ENCODE measurements at places on chromosomes 1 and 21.

DNA sequence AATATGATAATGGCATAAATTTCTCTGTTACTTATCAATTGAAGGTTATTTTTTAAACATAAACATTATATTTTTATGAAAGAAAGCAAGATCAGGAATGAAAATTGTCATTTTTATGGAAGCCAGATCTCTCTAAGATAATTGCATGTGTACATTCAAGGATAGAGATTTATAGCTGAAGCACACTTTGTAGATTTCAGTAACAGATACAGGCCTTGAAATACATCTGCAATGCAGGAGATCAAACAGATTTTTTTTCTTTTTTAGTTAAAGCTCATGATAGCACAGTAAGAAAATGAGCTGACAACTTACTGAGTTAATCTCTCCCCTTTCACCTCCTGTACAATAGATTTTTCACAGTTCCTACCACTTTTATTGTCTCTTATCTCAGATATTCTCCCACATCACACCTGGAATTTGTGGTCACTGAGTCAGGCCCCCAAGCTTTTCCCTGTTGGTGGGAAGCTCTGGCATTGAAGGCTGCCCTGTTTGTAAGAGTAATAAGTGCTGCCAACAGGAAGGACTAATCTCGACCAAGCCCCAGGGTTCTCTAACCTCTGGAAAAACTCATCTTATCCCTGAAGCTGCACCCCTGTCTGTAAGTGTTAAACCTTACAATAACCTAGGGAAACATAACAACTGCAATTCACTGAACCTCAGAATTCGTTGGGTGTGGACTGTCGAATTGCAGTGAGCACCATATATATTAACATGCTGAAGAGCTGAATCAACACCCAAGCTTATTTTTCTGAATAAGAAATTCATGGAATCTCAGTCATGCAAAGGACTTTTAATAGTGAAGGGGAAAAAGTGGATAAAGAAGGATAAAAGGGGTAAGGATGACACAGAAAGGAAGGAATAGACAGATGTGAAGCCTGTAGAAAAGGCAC is 599.0 kb downstream of the LMO4 start:
- DNase-seq = no peak

DNA sequence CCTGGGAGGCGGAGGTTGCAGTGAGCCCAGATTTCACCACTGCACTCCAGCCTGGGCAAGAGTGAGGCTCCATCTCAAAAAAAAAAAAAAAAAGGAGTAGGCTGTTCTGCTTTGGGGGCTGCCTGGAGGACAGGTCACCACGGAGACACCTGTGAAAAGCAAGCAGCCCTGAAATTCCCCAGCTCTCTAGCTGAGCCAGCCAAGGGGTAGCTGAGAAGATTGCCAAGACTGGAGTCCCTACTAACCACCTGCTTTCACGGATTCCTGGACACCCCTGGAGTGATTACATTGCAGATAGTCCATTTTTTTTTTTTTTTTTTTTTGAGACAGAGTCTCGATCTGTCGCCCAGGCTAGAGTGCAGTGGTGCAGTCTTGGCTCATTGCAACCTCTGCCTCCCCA is 12.5 kb downstream of the GPX7 start:
- DNase-seq = no peak

GRCh38 chr1:96388421-96389310 is 332.9 kb upstream of the PTBP2 start:
- no peak for DNase-seq

GRCh38 chr1:236759252-236759859 is 35.7 kb upstream of the MTR start:
- no peak for DNase-seq

Measured in HuH-7.5 (cell line).